Activated T-helper 1 cell treated with anti-CD3 and anti-CD28 coated beads, Interleukin-2, amount 50 U/mL, for 16 hours (primary cell): ENCODE measurements at places on chromosomes 4 and X.

DNA sequence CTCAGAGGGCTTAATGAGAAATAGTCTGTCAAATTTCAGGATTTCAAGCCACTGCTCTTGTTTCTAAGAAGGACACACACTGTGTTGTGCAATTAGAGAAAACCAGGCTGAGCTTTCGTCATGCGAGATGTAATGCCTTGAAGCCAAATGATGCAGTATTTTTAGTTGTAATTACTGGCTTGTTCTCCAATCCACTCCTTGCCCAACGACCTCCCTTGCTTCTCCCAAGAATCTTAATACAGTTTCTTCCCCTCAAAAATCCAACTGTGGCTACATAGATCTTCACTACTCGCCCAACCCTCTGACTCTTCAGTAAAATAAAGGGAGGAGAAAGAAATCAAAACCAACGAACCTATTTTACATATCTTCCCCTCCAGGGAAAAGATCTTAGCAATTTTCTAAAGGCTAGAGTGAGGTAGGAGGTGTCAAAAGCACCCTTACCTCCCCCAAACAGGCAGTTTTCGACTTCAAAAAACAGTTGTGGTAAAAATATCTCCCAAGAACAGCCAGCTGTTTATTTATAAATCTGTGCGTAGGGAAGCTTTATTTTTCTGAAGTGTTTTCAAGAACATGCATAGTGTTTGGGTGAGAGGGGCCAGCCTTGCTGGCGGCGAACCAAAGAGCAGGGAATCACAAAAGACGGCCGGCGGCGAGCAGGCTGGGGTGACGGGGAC is 68.7 kb downstream of the MGST2 start:
- DNase-seq, result no peak

DNA sequence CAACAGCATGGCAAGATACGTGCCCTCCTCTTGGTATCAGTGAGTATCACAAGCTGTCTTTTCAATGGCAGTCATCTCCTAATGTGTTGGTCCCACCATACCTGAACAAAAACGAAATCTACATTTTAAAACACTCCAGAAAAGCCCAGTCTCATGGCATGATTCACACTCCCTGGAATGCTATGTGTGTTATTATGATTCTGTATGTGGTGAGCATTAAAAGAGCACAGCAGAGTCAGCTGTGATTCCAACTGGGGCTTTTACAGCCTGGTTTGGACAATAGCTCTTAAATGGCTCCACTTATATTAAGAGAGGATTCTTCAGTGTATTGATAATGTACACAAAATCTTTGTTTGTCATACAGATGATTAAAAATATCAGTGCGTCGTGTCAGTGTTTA is 274.1 kb upstream of the GK2 start:
- DNase-seq, result no peak

DNA sequence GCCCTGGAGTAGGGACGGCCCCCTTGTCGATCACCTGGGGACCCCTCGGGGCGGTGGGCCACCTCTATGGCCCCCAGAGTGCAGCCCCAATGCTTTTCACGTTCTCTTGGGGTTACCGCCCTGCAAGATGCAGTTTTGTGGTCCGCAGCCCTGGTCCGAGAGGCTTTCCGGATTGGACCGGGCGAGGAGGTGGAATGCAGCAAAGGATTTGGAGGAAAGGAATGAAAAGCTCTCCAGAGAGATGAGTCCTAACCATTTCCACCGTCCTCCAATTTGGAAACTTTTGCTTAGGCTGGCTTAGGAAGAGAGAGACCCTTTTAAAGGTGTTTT is 601 bp downstream of the SLC25A43 start:
- DNase-seq, result no peak

DNA sequence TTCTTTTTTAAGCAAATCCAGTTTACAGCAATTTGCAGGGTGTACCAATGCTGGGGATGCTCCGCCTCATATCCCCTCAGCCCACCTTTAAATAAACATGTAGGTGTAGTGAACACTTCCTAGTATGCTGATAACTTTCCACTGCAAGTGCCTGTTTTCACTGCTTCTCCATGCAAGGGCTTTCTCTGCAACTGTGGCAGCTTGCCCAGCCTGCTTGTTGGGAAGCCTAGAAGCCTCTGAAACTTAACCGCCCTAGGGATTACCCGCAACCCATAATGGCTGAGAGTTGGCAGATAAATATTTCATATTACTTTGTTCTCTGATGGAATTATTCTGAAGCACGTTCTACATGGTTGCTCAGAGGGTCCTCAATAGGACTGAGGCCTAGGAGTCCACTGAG is 253.7 kb upstream of the DDX53 start:
- DNase-seq, result no peak

DNA sequence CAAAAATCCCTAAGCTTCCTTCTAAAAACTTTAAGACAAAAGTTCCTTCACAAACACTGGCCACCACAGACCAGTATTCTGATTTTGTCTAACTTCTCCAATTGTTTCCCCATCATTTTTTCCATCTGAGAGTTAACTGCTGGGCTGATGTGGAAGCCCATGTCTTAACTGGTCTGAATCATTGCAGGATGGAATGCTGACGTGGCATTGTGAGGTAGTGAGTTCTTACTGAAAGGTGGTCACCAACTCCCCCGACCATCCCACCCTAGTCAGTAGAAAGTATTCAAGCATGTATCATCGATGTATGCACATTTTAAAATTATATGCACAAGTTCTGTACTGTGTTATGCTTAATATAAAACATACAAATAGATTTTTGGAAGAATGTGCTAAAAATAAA is 99.1 kb upstream of the SMIM10 start:
- DNase-seq, result no peak

DNA sequence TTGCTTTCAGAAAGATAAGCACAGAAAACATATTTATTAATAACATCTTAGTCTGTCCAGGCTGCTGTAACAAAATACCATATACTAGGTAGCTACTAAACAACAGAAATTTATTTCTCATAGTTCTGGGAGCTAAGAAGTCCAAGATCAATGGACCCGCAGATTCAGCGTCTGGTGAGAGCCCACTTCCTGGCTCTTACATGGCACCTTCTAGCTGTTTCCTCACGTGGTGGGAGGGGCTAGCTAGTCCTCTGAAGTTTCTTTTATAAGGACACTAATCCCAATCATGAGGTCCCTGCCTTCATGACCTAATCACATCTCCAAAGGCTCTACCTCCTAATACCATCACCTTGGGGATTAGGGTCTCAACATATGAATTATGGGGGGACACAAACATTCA is 57.2 kb upstream of the AFF2 start:
- no peak for DNase-seq

DNA sequence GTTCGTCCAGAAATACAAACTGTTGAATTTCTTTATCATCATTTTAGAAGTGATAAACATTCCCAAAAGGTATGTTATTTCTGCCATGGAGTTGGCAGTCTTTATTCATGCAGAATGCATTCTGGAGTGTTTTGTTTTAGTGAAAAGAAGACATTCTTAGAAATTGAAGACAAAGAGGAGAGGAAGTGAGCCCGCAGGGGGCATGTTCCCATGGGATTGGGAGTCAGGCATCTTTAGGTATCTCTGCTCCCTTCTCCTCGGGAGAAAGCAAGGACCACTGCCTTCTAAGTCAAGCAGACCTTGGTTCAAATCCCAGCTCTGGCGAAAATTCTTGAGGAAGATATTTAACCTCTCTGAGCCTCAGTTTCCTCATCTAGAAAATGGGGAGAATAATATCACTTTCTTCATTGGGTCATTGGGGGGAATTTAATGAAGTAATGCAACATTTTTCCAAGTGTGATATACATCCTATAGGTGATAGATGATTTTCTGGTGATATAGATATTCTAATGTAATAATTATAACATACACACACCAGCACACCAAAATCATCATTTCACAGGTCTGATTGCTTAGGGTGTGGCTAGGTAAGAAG is 26.5 kb upstream of the CHRNA9 start:
- DNase-seq, result no peak

- DNase-seq, result no peak
Measured at GRCh38 chrX:23383411-23383810, 48.8 kb downstream of the PTCHD1 start.

DNA sequence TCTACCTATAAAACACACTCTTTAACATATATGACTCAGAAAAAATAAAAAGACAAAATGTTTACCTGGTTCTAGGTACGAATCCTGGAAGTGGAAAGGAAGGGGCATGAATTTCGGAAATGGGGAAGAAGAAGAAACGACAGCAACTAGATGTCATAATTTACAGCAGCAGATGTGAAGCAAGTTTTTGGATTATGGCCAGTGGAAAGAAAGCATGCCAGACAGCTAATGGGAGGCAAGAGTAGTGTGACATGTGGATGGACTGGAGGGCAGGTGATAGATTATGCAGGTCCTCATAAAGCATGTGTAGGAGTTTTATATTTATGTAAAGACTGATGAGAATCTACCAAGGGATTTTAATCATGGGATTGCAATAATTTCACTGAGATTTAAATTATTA is 279.0 kb upstream of the TACR3 start:
- no peak for DNase-seq

- no peak for DNase-seq
Measured at GRCh38 chrX:19721726-19722370, 165.6 kb downstream of the SH3KBP1 start.

DNA sequence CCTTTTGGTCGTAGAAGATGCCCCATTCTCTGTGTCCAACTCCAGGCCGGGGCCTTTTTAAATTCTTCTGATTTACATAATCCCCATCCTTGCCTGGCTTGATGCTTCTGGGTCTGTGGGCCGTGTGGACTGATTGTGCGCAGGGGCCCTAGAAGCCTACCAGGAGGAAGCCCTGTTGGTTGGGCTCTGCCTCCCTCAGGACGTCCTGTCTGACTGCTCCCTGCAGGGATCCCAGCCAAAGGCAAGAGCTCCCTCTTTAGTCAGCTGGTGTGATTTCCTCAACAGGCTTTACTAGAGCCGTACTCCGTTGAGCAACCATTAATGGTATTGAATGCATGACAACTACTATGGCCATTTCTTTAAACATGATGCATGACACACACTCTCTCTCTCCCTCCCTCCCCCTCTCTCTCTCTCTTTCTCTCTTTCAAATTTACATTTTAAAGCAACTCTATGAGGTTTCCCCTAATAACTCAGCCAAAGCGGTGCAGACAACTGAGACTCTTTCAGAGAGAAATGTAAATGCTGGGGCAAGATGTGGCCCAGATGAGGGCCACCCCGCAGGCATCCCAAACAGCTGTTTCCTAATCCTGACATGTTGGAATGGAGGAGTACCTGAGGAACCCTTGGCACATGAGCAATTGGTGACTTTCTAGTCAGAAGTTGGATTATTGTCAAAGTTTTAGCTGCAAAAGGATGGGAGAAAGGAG is 117.3 kb downstream of the DRD5 start:
- DNase-seq, result no peak

DNA sequence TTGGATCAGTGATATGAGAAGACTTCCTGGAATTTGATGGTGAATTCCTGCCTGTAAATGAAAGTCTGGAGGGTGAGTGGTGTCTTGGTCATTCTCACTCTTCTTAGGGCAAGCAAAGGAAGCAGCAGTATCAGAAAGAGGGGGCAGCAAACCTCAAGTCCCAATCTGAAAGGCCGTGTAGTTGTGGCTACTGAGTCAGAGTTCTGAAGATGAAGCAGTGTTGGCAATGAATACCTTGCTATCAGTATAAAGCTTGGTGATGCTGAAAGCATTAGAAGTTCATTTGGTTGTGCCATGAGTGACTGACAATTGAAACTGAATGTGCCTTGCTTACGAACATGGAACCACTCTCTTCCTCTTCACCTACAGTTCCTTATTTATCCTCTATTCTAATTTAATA is 35.0 kb upstream of the GLRA3 start:
- DNase-seq, result no peak

- no peak for DNase-seq
Measured at GRCh38 chrX:20313899-20314298, 47.2 kb upstream of the RPS6KA3 start.

DNA sequence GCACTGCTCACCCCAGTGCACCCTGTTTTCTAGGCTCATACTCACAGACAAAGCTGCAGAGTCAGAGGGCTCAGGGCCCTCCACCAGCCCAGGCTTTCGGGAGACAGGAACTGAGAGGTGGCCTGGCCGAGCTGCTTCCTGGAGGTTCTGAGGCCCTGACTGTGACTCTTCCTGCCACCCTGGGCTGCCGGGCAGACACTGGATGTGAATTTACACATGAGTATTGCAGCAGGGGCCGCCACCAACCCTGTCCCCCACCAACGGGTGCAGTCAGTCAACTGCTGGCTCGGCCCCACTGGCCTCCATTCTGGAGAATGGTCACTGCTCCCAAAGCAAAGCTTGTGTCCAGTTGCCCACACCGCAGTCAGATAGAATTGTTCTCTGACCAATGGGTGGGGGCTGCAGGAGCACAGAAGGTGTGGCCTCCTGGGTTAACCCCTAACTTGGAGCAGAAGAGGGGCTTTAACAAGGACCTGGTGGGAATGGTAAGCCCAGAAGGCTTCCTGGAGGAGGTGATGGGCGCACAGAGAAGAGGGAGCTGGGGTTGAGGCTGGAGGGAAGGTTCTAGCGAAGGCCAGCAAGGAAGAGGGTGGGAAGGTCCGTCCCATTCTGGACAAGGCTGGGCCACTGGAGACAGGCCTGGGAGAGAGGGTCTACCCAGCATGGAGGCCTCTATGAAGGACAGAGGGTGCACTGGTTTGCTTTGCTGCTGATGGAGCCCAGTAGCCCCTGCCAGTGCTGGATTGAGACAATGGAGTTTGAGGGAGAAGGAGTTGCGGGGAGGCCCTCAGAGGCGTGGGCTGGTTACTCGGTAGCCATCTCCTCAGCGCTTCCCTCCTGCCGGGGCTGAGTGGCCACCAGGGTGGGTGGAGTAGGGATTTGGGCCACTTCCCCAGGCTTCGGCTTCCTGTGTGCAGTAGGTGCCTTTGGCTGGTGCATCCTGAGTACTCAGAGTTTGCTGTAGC is 135.3 kb downstream of the CPZ start:
- no peak for DNase-seq

DNA sequence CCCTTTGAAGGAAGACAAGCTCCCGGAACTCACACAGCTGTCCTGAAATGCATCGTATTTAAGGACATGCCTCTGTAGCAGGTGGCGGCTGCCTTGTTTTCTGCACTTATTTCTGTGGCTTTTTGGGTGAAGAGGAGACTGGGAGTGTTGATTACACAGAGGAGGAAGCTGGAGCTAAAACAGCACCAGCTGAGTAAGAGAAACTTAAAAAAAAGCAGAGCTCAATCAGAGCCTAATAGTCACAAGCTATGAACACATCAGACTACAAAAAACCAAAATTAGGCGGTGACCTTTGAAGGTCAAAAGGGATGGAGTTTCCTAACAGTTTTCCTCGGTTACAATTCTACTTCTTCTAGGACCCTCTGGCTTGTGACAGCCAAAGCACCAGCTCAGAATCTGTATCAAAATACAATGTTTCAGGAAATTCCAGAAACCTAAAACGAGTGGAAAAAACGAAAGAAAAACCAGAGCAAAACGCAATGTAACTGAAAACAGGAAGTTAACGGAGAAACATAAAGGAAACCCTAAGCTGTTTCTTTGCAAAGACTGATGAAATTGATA is 13.5 kb downstream of the PRKX start:
- DNase-seq, result no peak

- DNase-seq, result no peak
Measured at GRCh38 chrX:38220415-38221390, at the start of gene SRPX. Gene SRPX, minus strand, starts transcription at chrX:38220871. Its CDS starts 79 bp downstream, at chrX:38220792.

DNA sequence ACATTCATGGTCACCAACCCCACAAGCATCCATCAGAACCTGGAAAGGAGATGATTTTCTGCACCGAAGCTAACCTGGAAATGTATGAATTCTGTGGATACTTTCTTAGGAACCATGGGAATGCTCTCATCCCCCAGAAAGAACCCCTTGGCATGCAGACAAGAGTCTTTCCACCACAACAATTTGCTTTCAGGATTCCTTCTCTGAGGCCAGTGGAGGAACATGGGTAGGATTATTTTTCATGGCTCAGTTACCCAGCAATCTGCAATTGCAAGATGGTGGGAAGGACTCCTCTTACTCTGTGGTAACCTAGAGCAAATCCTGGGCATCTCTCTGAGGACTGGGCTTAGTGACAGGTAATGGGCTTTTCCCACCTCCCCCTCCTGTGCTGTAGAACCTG is 131.9 kb upstream of the MSX1 start:
- DNase-seq, result no peak
